Neural progenitor cell (in vitro differentiated cells): ENCODE measurements at places on chromosomes 4 and X. TPM values are rescaled to one million over a fixed set of nuclear protein-coding genes. Genes with fewer than 3 reads are reported as not detected.

GRCh38 chrX:119067023-119067739 lies 5.6 kb upstream of the CT47C1 start:
- DNase-seq: peak; percentile 56

DNA sequence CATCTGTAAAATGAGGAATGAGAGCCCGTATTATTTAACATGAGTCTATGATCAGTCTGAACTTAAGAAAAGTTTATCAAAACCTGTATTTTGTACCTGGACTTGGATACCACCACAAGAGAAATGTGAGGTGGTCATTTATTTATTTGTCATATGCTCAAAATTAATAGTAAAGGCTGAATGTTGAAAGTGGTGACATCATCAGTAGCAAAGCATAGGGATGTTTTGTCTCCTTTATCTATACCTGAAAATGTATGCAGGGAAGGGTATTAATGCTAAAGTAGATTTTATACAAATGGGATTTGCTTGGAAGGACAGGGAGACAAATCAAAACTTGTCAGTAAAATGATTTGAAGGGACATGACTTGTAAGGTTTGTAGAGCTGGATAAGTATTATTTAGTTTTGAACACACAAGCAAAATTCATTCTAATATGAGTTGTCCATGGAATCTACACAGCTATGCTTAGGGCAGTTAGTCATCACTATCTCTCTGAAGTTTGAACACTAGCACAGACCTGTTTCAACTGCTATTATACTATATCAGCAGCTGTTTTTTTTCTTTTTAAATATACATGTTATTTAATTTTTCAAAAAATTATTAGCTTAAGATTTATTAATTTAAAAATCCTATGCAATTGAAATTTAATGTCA lies 52.4 kb upstream of the GUCY1A1 start:
- DNase-seq: no peak

PARM1 gene
- 1.2 and 1.6 TPM in 2 replicates for total RNA-seq

SRPK3 gene
- total RNA-seq: not detected in 2 replicates

- DNase-seq: no peak
Observed at GRCh38 chrX:84064164-84064563, 123.8 kb downstream of the RPS6KA6 start.

- DNase-seq: no peak
Observed at GRCh38 chr4:23153076-23153475, 460.3 kb downstream of the GBA3 start.

RENBP gene
- total RNA-seq: 5.4 and 9.3 TPM in 2 replicates

DNA sequence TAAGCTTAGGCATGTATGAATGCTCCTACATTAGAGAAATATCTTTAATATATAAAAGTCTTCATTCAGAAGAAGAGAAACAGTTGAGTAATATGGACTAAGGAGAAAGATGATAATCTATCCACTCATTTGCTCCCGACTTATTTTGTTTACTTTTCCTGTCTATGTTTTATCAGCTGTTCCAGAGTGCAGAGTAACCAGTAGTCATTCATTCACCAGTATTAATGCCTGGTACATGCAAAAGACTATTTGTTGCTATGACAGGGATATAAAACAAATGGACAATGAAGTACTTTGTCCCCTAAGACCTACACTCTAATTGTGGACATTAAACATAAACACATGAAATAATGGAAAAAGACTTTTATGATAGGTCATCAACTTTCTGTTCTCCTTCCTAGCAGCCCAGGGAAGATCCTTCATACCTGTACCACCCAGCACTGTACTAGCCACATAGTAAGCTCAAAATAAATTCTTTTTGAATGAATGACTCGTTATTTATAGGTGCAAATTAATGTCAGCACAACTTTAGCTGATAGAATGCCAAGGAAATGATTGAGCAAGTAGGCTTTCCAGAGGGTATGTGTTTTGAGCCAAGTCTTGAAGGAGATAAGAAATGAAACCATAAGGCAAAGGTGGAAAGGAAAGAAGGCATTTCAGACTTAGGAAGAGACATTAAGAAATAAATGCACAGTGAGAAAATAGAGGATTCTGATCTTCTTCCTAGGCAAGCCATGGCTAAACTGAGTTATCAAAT lies 45.0 kb upstream of the IL13RA1 start:
- no peak for DNase-seq

DNA sequence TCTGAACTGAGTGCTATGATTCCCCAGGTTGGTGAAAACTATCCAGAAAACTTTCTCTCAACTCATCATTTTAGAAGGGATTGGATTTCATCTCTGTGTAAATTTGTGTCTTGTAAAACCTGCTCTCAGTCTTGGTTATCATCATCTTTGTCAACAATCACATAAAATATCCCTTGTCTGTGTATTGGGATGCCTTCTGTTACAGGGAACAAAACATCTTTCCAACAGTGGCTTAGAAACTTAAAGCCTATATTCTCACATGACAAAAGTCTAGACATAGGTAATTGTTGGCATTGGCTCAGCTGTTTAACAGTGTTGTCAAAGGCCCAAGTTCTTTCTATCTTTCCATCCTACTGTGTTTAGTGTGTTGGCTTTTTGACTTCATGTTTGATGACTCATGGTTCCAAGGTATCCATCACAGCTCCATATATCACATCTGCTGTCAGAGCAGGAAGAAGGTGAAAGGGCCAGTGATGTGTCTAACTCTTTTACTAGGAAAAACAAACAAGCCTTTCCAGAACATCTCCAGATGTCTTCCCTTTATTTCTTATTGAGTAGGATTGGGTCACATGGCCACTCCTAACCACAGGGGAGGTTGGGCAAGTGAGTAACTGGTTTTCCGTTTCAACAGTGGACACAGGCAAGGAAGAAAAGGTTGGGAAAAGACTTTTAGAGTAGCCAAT lies 65.0 kb downstream of the PHEX start:
- DNase-seq: no peak

- peak; percentile 54 for DNase-seq
Observed at GRCh38 chrX:72305286-72306084, at the start of gene CITED1. Gene CITED1 (minus strand): TSS chrX:72305914. CDS start chrX:72302869, 3,045 bp downstream.

- DNase-seq: no peak
Observed at GRCh38 chr4:81211956-81212355, 3.1 kb downstream of the PRKG2 start.

RBM10 gene
- 26.5 and 65.9 TPM in 2 replicates for total RNA-seq

DNA sequence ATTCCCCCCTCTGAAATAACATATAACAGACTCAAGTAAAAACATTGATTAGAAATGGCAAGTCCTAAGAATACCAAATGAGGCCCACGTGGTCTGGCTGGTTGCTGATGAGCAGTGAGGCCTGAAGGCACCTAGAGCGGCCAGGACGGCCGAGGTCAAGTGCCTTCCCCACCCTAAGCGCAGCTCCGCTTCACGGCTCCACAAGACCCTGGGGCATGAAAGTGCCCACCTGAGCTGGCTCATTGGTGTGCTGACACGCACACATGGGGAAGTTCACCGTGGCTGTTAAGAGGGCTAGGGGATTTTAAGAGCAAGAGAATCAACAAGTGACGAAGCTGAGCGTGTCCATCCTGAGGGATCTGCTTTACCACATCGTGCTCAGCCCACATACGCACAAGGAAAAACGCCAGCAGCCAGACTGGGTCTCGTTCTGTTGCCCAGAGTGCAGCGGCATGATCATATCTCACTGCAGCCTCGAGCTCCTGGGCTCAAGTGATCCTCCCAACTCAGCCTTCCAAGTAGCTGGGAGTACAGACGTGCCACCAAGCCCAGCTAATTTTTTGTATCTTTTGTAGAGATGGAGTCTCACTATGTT lies 22.4 kb downstream of the DCTD start:
- DNase-seq: no peak

- DNase-seq: no peak
Observed at GRCh38 chr4:67725132-67725531, 24.2 kb upstream of the UBA6 start.

DNA sequence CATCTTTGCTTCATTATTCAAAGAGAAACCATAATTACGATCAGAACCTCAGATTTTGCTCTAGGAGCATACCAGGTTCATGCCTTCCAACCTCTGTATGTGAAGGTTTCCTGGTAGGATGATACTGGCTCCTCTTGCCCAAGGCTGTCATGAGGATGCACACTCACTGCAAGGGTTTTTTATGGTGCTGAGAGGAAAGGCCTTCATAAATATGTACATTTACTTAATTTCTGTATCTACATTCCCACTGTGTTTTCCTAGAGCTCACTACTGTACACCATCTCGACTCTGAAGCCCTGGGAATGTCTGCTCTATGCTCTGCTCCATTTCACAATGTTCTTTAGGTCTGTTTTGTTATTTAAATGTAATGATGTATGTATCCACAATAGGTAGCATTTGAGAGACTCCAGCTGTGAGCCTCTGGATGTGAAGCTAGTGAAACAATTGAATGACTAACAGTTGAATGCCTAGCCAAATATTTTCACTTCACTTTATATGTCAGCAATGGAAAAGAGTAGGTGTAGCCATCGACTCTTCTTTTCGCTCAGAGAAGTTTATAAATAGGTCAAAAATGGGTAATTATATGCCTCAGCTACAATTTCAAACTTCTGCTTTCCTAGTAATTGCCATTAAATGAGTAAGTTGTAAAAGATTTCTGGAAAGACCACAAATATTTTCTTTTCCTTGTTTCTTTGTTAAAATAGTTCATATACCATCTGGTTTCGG lies 228.0 kb downstream of the PALLD start:
- peak; percentile 40 for DNase-seq

DNA sequence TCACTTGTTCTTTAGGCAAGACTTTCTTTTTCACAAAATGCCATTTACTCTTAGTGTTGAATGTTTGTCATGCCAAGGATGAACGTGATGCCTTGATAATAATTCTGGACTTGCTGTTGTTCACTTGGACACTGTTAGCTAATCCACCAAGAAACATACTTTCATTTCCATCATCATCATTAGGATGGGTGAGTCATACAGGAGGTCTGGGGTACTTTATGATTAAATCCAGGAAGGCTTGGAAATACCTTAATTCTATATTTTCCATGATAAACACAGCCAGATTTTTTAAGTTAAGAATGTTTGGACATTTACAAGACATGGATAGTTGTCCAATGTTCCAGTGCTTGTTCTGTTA lies 260.7 kb upstream of the GIMD1 start:
- DNase-seq: no peak

CFAP47 gene
- 0.13 and 0.15 TPM in 2 replicates for total RNA-seq

F9 gene
- not detected in 2 replicates for total RNA-seq

IL13RA1 gene
- 1.8 and 3.2 TPM in 2 replicates for total RNA-seq

SCRG1 gene
- 0.37 and 0.40 TPM in 2 replicates for total RNA-seq

TMEM156 gene
- total RNA-seq: not detected in 2 replicates

DNA sequence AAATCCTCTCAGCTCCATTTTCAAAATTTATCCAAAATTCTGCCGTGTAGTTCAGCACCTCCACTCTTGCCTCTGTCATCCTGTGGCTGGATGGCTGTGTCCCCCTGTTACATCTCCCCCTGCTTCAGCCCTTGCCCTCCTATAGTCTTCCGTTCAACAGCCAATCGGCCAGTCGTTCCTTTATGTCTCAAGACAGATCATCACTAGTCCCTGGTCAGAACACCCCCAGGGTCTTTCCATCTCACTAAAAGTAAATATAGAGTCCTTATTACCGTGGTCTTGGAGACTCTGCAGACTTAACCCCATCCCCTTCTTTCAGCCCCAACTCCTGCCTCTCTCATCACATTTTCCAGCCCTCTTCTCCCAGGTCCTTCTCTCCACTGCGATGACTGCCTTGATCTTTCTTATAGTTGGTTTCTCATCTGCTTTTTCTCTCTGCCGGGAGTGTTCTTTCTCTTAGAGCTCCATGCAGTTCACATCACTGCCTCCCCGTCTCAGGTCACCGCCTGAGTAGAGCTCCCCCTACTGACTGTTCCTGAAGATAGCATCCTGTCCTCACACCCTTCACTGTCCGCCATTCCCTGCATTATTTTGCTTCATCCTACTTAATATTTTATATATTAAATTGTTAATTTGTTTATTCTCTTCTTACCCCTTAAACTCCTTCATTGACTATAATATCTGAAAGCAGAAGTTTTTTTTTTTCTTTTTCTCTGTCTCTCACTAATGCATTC lies 736.9 kb upstream of the MAGEB2 start:
- DNase-seq: peak; percentile 64

- no peak for DNase-seq
Observed at GRCh38 chr4:188975271-188975670, 836.0 kb downstream of the TRIML1 start.

DNA sequence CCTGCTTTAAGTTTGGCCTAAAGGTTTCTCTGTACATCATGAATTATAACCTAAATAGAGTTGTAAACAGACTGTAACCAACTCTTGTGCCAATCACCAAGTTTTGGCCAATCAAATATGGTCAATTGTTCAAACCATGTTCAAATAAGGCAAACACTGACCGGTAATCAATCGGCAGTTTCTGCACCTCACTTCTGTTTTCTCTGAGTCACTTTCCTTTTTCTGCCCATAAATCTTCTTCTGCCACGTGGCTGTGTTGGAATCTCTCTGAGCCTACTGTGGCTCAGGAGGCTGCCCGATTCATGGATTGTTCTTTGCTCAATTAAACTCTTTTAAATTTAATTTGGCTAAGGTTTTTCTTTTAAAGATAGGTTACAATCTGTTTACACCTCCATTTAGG lies 16.5 kb upstream of the ENPP6 start:
- no peak for DNase-seq

GRCh38 chrX:102745513-102745856 lies 24.9 kb downstream of the GPRASP3 start:
- no peak for DNase-seq

REELD1 gene
- 0.06 TPM in 1 of 2 replicates, not detected in the other for total RNA-seq

- no peak for DNase-seq
Observed at GRCh38 chrX:19065535-19065934, 56.7 kb downstream of the ADGRG2 start.

- DNase-seq: no peak
Observed at GRCh38 chr4:91527056-91527455, 776.7 kb upstream of the GRID2 start.

- DNase-seq: peak; percentile 73
Observed at GRCh38 chr4:65007841-65008439, 598.7 kb upstream of the TECRL start.

- DNase-seq: no peak
Observed at GRCh38 chr4:104818579-104818978, 323.9 kb upstream of the CXXC4 start.

MAGEB6B gene
- not detected in 2 replicates for total RNA-seq

DNA sequence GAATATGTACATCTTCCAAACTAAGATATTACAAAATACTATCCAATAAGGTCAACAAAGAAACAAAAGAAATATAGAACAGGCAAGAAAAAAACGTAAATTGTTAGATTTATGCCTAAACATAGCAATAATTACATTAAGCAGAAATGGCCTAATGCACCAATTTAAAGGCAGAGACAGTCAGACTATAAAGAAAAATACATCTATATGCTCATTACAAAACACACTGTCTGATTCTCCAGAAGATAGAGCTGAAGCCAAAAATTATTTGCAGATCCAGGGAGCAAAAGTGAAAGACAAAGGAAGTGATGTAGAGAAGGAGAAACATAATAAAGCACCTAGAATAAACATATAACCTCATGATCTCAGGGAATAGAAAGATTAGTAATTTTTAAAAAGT lies 246.9 kb downstream of the PAPSS1 start:
- DNase-seq: no peak

GRCh38 chr4:153741541-153741940 lies 18.3 kb downstream of the RNF175 start:
- no peak for DNase-seq
